HCT116 (cell line): ENCODE measurements at places on chromosomes 2 and 18. TPM values are rescaled to one million over a fixed set of nuclear protein-coding genes. Genes with fewer than 3 reads are reported as not detected.

The PTPRN gene
- total RNA-seq = not detected

DNA sequence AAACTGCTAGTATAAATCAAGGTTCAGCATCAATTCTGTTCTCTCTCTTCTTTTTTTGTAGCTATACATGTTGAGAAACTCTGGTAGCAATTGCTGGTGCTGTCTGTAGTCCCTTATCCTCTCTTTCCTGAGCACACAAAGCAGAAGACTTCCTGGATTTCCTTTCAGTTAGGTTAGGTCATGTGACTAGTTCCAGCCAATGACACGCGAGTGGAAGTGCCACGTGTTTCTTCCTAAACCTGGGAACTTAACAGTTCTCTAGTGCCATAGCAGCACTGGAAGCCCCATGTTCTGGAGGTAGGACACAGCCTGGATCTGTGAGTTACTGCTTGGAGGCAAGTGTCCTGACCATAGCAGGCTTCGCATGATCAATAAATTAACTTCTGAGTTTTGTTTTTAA is 125.9 kb downstream of the PLA2R1 start:
- no peaks in the 10 kb centered on the region for H3K4me1 ChIP-seq
- no peaks in the 10 kb centered on the region for H3K36me3 ChIP-seq
- H3K27ac ChIP-seq = no peak overlapping the region
- H3K4me3 ChIP-seq = no peak overlapping the region

GRCh38 chr2:189144700-189145211 is 34.8 kb downstream of the COL5A2 start:
- no peak overlapping the region for H3K27ac ChIP-seq
- H3K36me3 ChIP-seq = no peaks in the 10 kb centered on the region
- no peaks in the 10 kb centered on the region for H3K27me3 ChIP-seq
- DNase-seq = no peak

GRCh38 chr18:62883937-62884735 is 168.8 kb downstream of the PHLPP1 start:
- no peaks in the 10 kb centered on the region for H3K27me3 ChIP-seq
- peaks cover 41% of the 10 kb centered on the region for H3K4me1 ChIP-seq
- DNase-seq = no peak
- H3K36me3 ChIP-seq = no peaks in the 10 kb centered on the region

GRCh38 chr2:42233976-42234441 is 64.9 kb downstream of the EML4 start:
- no peaks in the 10 kb centered on the region for H3K4me1 ChIP-seq
- H3K27me3 ChIP-seq = no peaks in the 10 kb centered on the region
- H3K4me3 ChIP-seq = no peak overlapping the region
- no peak overlapping the region for H3K27ac ChIP-seq

DNA sequence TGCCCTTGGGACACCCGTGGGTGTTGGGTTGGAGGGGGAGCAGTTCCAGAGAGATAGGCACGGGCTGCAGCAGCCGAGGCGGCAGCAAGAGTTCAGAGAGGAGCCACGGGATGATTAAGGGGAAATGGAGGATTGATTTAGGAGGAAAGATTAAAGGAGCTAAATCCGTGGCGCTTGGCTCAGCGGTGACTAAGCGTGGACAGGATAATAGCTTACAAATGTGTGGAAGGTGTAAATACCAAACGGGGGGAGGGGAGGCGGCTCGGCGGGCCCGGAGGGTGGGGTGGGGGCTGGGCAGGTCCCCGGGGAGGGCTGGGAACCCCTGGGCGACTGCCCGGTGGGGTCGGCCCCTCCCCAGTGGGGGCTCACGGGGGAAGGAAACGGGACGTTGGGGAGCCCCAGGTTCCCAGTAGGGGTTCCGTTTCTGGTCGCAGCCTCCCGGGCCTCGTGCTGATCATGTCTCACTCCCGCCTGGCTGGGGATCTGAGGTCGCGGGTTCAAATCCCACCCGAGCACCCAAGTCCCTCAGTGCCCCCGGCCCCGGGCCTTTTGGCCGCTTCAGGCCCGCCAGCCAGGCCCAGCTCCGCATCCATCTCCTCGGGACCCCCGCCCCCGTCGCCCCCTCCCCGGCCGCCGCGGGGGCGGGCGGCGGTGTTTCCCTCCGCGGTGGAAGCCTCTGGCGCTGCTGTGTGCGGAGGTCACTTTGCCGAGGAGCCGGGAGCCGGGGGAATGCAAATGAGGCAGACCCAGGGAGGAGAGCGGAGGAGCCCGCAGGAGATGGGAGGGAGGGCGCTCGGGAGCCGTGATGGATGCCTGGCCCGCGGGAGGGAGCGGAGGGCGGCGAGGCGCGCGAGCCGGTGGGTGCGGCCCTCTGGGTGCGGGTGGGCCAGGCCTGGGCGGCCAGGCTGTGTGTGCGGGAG is 8.1 kb downstream of the ASIC4 start:
- no peaks in the 10 kb centered on the region for H3K27me3 ChIP-seq
- no peaks in the 10 kb centered on the region for H3K36me3 ChIP-seq
- H3K4me3 ChIP-seq = peak overlapping the region; percentile 49
- peak overlapping the region; percentile 78 for H3K27ac ChIP-seq

- peaks cover 39% of the 10 kb centered on the region for H3K4me1 ChIP-seq
- H3K27me3 ChIP-seq = no peaks in the 10 kb centered on the region
- DNase-seq = no peak
These were observed 11.0 kb downstream of the TANK start for GRCh38 chr2:161170958-161171932.
